Cardiac septum (tissue), 1 donor: ENCODE measurements at places on chromosomes 13 and 19. TPM values are rescaled to one million over a fixed set of nuclear protein-coding genes. Genes with fewer than 3 reads are reported as not detected.

DNA sequence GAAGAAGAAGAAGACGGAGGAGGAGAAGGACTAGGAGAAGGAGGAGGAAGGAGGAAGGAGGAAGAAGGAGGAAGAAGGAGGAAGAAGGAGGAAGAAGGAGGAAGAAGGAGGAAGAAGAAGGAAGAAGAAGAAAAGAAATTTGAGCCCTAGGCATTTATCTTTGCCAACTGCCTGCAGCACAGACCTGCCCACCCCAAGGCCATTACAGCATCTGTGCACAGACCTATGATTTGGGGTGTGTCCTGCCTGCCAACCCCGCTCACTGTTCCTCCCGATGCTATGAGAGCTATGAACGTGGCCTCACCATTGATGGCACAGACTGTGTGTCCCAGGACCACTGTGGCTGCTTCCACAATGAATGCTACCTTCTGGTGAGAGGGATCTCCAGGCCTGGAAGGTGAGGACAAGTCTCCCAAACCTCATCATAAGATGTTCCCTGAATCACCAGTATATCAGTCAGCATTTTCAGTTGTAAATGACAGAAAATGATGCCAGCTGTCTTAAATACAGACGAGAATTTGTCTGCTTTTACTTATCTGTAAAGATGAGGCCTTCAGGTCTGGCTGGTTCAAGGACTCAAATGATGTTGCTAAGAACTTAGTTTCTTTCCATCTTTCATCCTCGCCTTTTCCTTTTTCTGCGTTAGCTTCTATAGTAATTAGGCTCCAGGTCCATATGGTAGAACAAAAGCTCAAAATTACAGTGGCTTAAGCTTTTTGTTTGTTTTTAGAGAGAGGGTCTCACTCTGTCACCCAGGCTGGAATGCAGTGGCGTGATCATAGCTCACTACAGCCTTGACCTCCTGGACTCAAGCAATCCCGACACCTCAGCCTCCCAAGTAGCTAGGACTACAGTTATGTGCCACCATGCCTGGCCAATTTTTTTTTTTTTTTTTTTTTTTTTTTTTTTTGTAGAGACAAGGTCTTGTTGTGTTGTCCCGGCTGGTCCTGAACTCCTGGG lies 3.9 kb upstream of the SDHAF1 start:
- DNase-seq, result no peak

MAP4K1 gene
- 1.5 TPM for total RNA-seq

ZNF699 gene
- 4.5 TPM for total RNA-seq

- no peak for DNase-seq
These were observed 1.1 kb downstream of the CRTC1 start for GRCh38 chr19:18684642-18684993.

- DNase-seq, result no peak
These were observed 13.8 kb downstream of the RCBTB1 start for GRCh38 chr13:49571299-49572240.

- DNase-seq, result no peak
These were observed 117.4 kb upstream of the FNDC3A start for GRCh38 chr13:48858122-48858902.

PLPPR2 gene
- total RNA-seq, result 19.3 TPM

TEX101 gene
- not detected for total RNA-seq

- no peak for DNase-seq
These were observed 1338.8 kb upstream of the MIR17HG start for GRCh38 chr13:90008707-90009149.

GRCh38 chr19:46866407-46867136 lies 5.8 kb downstream of the ARHGAP35 start:
- no peak for DNase-seq

RPL36 gene
- total RNA-seq, result 337 TPM

DNA sequence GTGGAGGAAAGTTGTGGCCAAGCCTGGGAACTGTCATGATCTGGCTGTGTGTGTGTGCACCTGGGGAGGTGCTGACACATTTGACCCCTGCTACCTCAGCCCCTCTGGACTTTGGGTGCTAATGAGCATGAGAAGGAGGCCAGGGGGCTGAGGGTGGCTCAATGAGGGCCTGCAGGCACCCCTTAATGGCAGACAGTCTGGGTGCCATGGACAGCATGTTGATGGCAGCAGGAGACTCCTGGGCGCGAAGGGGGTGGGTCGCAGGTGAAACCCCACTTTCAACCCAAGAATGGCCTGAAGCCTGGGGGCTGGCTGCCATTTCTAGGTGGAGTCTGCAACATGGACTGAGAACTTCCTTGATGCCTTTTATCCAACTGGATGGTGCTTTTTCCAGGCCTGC lies 216.4 kb upstream of the TRPC4 start:
- no peak for DNase-seq
